ENCODE measurements at places on chromosomes 6 and 20.

GRCh38 chr6:33962246-33963027, 158.6 kb upstream of the MLN start:
- no peaks in the 10 kb centered on the region for H3K36me3 ChIP-seq
- H3K27ac ChIP-seq: no peak overlapping the region
- DNase-seq: no peak

DNA sequence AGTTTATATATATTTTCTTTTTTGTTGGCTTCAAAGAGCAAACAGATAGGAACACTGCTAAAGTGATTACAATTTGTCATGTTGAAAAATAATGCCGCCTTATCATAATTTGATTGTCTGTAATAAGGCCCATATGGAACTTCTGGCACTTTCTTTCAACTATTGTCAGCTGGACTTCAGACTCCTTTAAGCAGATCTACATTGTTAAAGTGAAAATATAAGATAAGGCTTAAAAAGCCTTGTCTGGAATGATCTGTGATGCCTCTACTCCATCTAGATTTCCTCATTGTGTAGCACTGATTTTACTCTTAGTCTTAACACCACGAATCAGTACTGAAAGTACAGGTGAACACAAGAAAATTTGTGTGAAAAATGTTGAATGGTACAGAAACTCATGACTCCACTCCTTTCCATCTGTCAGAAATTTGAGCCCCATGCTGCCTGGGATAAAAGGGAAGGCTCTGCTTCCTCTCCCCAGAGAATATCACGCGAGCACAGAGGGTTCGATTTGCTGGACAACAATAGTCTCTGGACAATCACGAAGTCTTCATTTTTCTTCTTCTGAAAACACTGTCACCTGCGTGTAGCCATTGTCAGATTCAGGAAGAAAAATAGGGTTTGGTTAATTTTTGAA, 56.0 kb downstream of the BCAS1 start:
- peak; percentile 8 for DNase-seq
- H3K27me3 ChIP-seq: no peaks in the 10 kb centered on the region
- H3K4me1 ChIP-seq: no peaks in the 10 kb centered on the region
- no peak overlapping the region for H3K4me3 ChIP-seq
- peak overlapping the region; percentile 93 for H3K27ac ChIP-seq
- no peaks in the 10 kb centered on the region for H3K36me3 ChIP-seq

DNA sequence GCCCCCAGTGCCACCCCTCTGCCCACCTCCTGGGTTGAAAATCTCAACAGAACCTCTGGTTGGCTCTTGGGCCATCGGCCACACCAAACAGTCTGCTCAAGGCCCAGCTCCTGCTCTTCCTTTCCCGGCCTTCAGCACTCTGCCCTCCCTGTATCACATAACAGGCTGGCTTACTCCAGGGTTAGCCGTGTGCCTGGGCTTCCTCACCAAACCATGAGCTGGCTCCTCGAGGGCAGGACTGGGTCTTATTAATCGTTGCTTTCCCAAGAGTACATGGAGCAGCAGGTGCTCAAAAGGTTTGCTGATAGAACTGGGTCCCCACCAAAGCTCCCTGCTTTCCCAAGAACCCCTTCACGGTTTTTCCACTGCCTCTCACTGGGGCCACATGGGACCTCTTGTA, 12.7 kb upstream of the FAM83C start:
- no peaks in the 10 kb centered on the region for H3K36me3 ChIP-seq
- peaks cover 58% of the 10 kb centered on the region for H3K4me1 ChIP-seq
- peak overlapping the region; percentile 97 for H3K27ac ChIP-seq
- no peak for DNase-seq
- no peak overlapping the region for H3K4me3 ChIP-seq
- H3K27me3 ChIP-seq: no peaks in the 10 kb centered on the region

- no peaks in the 10 kb centered on the region for H3K27me3 ChIP-seq
- no peak overlapping the region for H3K4me3 ChIP-seq
- H3K27ac ChIP-seq: no peak overlapping the region
- no peaks in the 10 kb centered on the region for H3K36me3 ChIP-seq
These were observed 84.8 kb upstream of the SOX4 start for GRCh38 chr6:21508753-21509152.

- peaks cover 2% of the 10 kb centered on the region for H3K4me1 ChIP-seq
- no peaks in the 10 kb centered on the region for H3K36me3 ChIP-seq
- peaks cover 7% of the 10 kb centered on the region for H3K27me3 ChIP-seq
- DNase-seq: peak; percentile 56
- H3K4me3 ChIP-seq: no peak overlapping the region
- no peak overlapping the region for H3K27ac ChIP-seq
These were observed 520 bp downstream of the KCNK17 start for GRCh38 chr6:39313526-39314272.

GRCh38 chr20:64245746-64246595, 9.6 kb upstream of the PCMTD2 start:
- H3K4me3 ChIP-seq: no peak overlapping the region
- H3K36me3 ChIP-seq: no peaks in the 10 kb centered on the region
- no peak overlapping the region for H3K27ac ChIP-seq
- peak; percentile 11 for DNase-seq

GRCh38 chr20:16551607-16552006, 21.6 kb downstream of the KIF16B start:
- DNase-seq: no peak
- H3K4me1 ChIP-seq: no peaks in the 10 kb centered on the region
- no peak overlapping the region for H3K27ac ChIP-seq
- H3K36me3 ChIP-seq: no peaks in the 10 kb centered on the region
- no peak overlapping the region for H3K4me3 ChIP-seq
- H3K27me3 ChIP-seq: no peaks in the 10 kb centered on the region

- no peak for DNase-seq
- no peaks in the 10 kb centered on the region for H3K36me3 ChIP-seq
- H3K4me3 ChIP-seq: no peak overlapping the region
- no peaks in the 10 kb centered on the region for H3K27me3 ChIP-seq
- no peaks in the 10 kb centered on the region for H3K4me1 ChIP-seq
These were observed 340.7 kb downstream of the LMBRD1 start for GRCh38 chr6:69456086-69456485.

DNA sequence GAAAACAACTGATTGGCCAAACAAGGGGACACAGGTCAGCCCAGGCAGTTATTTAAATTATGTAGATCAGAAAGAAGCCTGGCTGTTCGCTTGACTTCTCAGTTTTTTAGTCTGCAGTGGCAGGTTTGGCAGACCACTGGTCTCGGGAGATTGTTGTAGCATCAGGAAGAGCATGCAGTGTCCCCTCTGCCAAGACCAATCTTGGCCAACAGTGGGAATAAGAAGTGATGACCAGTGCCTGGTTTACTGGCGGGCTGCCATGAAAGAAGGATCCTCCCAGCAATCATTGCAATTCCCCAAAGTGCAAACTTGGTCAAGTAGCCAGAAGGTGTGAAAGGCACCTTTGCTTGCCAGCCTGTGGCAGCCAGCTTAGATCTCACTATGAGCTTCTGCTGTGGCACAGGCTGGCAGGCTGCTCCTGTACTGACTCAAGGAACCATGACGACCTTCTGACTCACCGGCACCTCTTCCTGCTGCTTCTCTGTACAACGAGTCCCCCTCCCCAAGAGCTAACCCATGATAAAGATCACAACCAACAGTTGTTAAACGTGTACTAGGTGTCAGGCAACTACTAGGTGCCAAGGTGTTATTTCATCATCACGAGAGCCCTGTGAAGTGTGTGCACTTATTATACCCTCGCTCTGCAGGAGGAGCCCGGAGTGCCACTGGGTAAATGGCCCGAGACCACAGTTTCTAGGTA, 76.8 kb upstream of the DUSP22 start:
- no peak for DNase-seq
- H3K27me3 ChIP-seq: peaks cover 52% of the 10 kb centered on the region
- no peak overlapping the region for H3K4me3 ChIP-seq

DNA sequence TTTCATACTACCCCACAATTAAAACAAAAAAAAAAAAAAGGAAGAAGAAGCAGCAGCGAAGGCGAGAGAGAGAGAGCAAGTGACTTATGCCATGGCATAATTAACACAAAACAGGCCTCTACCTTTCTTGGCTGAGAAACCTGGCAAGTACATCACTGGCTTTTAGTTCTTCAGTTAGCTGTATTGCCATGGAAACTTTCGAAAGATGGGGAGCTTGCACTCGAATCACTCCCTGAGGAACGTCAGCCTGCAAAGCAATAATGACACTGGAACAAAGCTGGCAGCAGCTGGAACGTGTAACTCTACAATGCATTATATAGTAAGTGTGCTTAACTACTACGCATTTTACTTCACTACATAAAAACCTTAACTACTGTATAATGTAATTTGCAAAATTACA, 126.1 kb downstream of the ARHGAP18 start:
- no peaks in the 10 kb centered on the region for H3K4me1 ChIP-seq
- no peak for DNase-seq
- no peak overlapping the region for H3K4me3 ChIP-seq
- peaks cover 31% of the 10 kb centered on the region for H3K36me3 ChIP-seq
- H3K27ac ChIP-seq: no peak overlapping the region

DNA sequence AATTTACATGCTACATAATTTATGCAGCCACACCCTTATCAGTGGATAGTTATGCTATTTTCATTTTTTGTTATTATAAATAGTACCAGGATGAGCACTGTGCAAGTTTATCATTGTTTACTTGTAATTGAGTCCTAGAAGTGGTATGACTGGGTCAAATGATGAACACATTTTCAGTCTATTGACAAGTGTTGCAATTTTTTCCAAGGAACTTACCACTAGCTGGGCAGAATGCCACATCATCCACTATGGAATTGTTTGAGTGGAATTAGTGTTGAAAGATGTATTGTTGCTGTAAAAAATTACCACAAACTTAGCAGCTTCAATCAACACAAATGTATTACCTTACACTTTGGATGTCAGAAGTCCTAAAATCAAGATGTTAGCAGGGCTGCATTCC, 38.1 kb upstream of the OPN5 start:
- H3K27ac ChIP-seq: no peak overlapping the region
- H3K4me1 ChIP-seq: no peaks in the 10 kb centered on the region
- H3K36me3 ChIP-seq: no peaks in the 10 kb centered on the region
- H3K27me3 ChIP-seq: peaks cover 5% of the 10 kb centered on the region

GRCh38 chr6:71134929-71135642, 153.5 kb upstream of the OGFRL1 start:
- no peaks in the 10 kb centered on the region for H3K4me1 ChIP-seq
- no peaks in the 10 kb centered on the region for H3K27me3 ChIP-seq
- no peak for DNase-seq
- no peaks in the 10 kb centered on the region for H3K36me3 ChIP-seq

DNA sequence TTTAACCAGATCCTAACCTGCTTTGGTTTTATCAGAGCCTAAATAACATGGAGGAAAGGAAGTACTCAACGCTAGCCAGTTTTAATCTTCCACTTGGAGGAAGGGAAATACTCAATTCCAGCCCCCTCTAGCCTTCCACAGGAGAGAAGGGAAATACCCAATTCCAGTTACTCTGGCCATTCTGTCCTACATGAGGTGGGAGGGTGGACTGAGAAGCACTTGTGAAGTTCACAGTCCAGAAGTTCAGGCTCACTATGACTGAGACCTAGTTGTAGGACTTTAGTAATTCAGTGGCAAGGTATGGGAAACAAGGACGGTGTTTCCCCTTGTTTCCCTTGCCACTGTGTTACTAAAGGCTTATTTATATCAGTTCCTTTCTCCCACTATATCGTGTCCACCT, 672.0 kb downstream of the RFPL4B start:
- no peaks in the 10 kb centered on the region for H3K36me3 ChIP-seq
- H3K27ac ChIP-seq: peak overlapping the region; percentile 94
- H3K4me1 ChIP-seq: peaks cover 2% of the 10 kb centered on the region

- no peaks in the 10 kb centered on the region for H3K27me3 ChIP-seq
- DNase-seq: no peak
- no peaks in the 10 kb centered on the region for H3K36me3 ChIP-seq
- H3K4me3 ChIP-seq: no peak overlapping the region
- H3K4me1 ChIP-seq: no peaks in the 10 kb centered on the region
These were observed 62.6 kb downstream of the OGFRL1 start for GRCh38 chr6:71351190-71351589.

DNA sequence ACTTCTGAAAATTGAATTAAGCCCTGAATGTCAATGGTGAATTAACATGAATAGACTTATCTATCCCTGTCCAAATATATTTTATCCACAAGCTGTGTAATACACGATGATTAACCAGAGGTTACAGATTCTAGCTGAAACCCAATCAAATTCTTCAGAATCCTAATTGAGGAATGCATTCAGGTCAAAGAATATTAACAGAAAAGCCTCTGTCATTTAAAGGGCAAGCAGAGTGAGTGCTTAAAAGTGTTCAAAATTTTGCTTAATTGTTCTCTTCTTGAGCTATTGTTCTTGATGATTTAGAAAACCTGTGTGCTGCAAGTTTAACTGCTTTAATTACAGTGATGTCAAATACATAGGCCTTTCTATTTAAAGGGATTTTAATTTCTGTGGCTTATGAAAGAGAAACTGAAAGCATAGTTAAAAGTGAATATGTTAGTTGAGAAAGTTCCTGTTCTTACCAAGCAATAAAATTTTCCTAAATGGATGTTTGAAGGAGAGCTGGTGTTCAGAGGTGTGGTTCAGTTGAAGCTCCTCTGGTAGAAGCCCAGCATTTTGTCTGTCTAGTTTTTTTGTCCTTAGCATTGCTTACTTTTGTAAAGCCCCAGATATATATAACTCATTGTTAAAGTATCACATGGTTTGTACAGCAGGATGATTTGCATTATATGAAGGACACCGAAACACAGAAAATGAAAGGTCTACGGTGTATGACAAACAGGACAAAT, 466.3 kb upstream of the PLCB4 start:
- H3K36me3 ChIP-seq: no peaks in the 10 kb centered on the region
- H3K27ac ChIP-seq: peak overlapping the region; percentile 18
- no peak overlapping the region for H3K4me3 ChIP-seq
- no peaks in the 10 kb centered on the region for H3K4me1 ChIP-seq
- no peak for DNase-seq

GRCh38 chr6:111844921-111845320, 28.3 kb downstream of the FYN start:
- H3K27me3 ChIP-seq: no peaks in the 10 kb centered on the region
- H3K4me3 ChIP-seq: no peak overlapping the region
- peaks cover 2% of the 10 kb centered on the region for H3K36me3 ChIP-seq
- no peaks in the 10 kb centered on the region for H3K4me1 ChIP-seq
- H3K27ac ChIP-seq: no peak overlapping the region

- no peaks in the 10 kb centered on the region for H3K36me3 ChIP-seq
- H3K27me3 ChIP-seq: no peaks in the 10 kb centered on the region
- no peak overlapping the region for H3K4me3 ChIP-seq
- H3K27ac ChIP-seq: no peak overlapping the region
These were observed 40.4 kb downstream of the PTPRK start for GRCh38 chr6:128479991-128480390.

DNA sequence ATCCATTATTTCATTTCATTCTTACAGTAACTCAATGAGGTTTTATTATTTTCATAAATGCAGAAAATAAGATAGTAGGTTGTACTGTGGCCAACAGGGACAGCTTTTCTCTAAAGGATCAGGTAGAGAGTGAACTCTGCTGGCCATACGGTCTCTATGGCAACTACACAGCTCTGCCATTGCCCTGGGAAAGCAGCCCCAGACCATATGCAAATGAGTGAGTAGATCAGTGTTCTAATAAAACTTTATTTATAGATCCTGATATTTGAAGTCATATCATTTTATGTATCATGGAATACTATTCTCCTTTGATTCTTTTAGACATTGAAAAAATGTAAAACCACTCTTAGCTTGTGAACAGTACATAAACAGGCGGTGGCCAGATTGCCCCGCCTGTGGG, 192.5 kb upstream of the RREB1 start:
- no peak overlapping the region for H3K4me3 ChIP-seq
- no peaks in the 10 kb centered on the region for H3K36me3 ChIP-seq
- DNase-seq: no peak
- H3K4me1 ChIP-seq: no peaks in the 10 kb centered on the region
